ENCODE measurements at places on chromosomes 2 and 18.

- no peak for DNase-seq
These were observed 19.8 kb downstream of the PIKFYVE start for GRCh38 chr2:208285853-208286252.

GRCh38 chr2:45205985-45206384, 196.7 kb upstream of the SIX2 start:
- DNase-seq = no peak

DNA sequence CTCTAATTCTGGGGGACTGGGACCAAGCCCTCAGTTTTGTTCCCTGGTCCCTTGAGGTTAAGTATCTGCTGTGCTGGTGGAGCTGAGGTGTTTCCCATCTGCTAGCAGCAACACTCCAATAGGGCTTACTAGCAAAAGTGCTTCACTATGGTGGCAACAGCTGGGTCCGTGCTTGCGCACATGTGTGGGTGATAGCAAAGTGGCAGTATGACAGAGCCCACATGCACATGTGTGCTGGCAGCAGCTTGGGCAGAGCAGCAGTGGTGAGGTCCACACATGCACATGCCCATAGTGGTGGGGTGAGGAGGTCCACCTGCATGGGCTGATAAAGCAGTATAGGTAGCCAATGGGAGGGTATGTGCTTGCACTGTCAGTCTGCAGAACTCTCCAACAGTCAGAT, 1723.7 kb downstream of the SUCLG1 start:
- no peak for DNase-seq

- DNase-seq = no peak
These were observed 29.2 kb upstream of the POMC start for GRCh38 chr2:25197336-25198208.

DNA sequence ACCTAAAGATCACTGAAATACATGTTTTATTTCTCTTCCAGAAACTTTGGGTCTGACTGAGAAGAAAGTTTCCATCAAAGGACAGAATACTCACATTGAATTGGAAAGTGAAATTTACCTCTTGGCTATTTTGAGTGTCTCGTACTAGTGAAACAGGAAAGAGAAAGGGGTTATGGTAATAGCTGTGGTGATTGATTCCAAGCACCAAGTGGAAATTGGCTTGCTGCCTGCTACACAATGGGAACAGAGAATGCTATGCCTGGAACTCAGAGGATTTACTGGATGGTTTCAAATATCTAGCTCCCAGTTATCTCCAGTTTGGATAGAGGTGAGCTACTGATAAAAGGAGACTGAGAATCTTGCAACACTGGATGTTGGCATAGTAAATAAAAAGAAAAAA, 492.8 kb upstream of the FSIP2 start:
- no peak for DNase-seq

DNA sequence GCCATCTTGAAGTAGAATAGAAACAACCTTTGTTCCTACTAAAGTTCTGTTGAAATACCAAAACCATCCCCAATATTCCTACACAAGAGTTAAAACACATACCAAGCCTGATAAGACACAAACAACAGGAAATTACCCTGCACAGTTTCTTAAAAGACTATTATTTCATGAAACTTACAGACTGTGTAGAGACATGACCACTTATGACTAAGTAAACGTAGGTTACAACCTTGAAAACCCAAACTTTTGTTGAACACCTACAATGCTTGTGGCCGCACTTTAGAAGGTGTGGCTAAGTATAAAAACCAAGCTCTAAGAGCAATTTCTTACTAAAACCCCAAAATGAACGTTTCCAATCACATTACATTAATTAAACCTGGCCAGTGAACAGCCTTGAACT, 2.0 kb downstream of the SMAD2 start:
- DNase-seq = peak; percentile 52

- DNase-seq = no peak
These were observed 25.4 kb downstream of the NPAS2 start for GRCh38 chr2:100845141-100845991.

- DNase-seq = no peak
These were observed 81.7 kb downstream of the AGPS start for GRCh38 chr2:177474301-177474700.

DNA sequence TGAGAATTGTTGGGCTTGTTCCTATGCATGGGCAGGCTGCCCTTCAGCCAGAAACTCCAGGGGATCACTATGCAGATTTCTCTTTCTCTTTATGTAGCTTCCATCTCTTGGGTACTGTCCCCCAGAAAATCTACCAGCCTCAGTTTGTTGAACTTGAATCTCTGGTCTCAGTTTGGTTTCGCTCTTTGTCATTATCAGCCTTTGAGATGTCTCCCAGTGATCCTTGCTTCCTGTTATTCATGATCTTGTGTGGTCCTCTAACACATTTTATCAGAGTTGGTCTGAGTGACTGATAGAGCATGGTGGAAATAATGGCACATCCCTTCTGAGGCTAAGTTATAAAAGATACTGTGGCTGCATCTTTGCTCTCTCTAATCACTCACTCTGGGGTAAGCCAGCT, 7.8 kb downstream of the TMEM87B start:
- DNase-seq = peak; percentile 28

DNA sequence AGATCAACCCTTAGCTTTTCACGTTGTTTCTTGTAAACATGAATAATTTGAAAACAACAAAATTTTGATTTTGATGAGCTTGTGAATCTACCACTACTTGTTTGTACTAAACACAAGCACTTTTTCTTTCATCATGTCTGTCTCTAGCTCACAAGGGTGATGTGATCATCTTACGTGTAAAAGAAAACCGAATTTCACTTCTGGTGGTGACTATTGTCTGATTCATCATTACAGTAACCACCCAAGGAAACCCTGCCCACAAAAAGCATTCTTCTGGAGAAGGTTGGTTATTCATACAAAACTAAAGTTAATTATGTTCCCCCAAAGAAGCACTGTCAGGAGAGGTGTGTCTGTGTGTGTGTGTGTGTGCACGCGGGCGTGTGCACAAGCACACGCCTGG, 285.4 kb downstream of the ZNF516 start:
- DNase-seq = peak; percentile 4

GRCh38 chr18:1658908-1659566, 754.4 kb downstream of the ADCYAP1 start:
- DNase-seq = no peak

- DNase-seq = no peak
These were observed 187.1 kb downstream of the MYCN start for GRCh38 chr2:16127276-16127940.

DNA sequence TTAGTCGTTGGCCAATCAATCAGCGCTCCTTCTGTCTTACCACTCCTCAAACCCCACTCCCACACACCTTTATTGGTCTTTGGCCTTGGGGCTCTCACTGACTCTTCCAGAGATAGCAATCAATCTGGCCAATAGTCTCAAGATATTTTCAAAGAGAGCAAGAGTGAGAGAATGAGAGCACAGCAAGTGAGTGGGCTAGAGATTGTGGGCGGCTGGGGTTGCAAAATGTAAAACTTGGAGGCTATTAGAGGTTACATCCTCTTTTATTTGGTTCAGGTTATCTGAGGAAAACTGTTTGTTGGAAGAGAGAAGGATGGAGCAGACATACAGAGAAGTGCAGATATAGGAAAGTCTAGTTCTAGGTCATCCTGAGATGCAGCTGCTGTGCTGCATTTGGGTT, 32.8 kb downstream of the TACR1 start:
- DNase-seq = no peak

GRCh38 chr2:212940816-212941215, 210.6 kb downstream of the IKZF2 start:
- DNase-seq = no peak

DNA sequence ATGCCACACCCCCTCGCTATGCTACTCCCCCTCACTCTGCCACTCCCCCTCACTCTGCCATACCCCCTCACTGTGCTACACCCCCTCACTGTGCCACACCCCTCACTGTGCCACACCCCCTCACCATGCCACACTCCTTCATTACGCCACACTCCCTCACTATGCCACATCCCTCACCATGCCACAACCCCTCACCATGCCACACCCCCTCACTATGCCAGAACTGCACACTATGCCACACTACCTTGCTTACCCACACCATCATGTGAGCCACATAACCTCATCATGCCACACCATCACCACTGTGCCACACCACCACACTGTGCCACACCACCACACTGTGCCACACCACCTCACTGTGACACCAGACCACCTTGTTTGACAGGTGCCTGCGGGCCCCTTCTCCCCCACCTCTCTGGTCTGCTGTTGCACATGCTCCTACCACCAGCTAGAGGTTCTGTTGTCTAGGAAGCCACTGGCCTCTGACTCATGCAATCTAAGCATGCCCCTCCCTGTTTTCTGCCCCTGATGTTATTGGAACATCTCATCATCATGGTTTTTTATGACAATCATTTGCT, 22.0 kb downstream of the MARCHF4 start:
- DNase-seq = peak; percentile 17

- no peak for DNase-seq
These were observed 121.2 kb upstream of the CXCR4 start for GRCh38 chr2:136239079-136239685.

GRCh38 chr2:96579422-96579821, 42.9 kb downstream of the ARID5A start:
- DNase-seq = no peak

GRCh38 chr2:232622563-232622962, 10.8 kb upstream of the EFHD1 start:
- DNase-seq = no peak

- no peak for DNase-seq
These were observed 1.0 kb downstream of the PDCD1 start for GRCh38 chr2:241857572-241858121.

DNA sequence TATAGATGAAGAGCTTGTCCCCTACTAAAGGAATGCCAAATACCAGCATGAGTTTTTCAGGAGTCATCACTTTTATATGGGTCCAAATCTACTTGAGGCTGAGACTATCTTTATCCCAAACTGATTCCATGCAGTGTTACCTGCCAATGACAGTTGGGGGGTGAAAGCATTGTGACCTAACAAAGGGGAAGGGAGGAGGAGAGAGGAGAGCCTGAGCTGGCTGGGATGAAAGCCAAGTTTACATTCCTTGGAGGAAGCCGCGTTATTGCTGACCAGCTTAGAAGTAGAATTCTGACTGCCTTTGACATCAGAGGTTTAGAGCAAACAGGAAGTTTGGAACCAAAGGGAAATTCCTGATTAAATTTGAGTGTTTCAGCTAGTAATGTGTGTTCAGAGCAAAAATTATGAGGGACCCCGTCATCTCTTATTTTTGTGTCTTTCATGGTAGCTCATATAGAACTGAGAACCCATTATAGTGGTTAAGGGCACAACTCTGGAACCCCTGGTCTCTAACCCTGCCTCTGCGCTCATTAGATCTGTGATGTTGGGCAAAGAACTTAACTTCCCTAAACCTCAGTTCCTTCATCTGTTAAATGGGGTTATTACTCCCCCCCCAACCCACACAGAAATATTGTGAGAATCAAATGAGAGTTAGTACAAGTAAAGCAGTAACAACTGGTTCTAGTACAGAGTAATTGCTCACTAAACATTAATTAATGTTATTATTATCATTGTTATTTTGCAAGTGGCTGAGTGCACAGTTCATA, 199.3 kb upstream of the EPAS1 start:
- no peak for DNase-seq

DNA sequence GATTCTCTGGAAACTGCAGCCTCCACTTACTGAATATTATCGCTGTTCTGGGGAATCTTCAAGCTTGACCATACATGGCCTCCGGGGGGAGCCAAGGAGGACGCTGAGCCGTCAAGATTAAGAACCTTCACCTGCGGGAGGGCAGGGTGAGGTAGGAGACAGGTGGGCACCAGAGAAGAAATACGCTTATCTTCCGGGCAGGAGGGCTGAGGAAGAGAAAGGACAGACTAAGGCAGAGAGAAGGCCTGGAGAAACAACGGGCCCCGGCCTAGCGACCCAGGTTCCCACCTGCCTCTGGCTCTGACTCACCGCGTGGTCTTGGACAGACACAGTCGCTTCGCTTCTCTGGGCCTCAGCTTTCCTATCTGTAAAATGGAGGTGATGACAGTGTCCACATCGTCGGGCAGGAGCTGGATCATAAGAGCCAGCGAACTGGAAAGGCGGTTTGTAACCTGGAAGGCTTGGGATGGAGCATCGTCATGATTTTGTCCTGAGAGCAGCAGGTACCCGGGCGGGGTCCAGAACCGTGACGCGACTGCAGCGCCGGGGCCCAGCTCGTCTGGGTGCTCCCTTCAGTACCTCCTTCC, 659 bp downstream of the ZNF142 start:
- DNase-seq = peak; percentile 49

DNA sequence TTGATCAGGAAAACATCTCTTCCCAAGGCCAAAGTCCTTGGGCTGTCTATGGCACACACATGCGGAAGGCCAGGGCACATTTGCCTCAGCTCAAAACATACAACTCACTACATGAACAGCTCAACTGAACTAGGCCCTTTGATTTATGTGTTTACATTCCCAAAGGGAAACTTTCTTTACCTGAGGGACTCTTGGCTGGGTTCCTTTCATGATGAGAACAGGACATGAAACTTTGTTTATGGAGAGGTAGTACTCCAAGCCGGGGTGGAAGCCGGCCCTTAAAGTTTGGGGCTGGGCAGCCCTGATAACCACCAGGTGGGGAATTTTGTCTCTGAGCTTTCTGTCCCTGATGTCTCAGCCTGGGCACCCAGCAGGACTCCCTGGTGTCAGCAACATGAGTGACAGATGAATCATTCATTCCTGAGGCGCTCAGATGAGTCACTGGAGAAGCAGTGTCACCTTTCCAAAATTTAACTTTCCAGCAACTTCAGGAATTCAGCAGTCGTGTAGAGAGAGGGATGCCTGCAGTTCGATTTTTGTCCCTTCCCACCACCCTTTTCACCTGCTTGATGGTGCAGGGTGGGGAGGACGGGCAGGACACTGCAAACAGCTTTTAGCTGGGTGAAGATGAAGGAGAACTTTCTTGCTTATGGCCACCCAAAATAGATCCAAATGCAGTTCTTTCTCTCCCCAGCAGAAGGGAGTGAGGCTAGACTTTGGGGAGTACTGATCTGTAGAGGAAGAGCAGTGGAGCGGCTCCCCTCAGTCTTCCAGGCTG, 331.6 kb downstream of the DYSF start:
- DNase-seq = no peak

- DNase-seq = peak; percentile 36
These were observed 13.2 kb downstream of the CNNM4 start for GRCh38 chr2:96773922-96774321.

GRCh38 chr2:25672494-25673299, 680 bp downstream of the DTNB start:
- peak; percentile 63 for DNase-seq

DNA sequence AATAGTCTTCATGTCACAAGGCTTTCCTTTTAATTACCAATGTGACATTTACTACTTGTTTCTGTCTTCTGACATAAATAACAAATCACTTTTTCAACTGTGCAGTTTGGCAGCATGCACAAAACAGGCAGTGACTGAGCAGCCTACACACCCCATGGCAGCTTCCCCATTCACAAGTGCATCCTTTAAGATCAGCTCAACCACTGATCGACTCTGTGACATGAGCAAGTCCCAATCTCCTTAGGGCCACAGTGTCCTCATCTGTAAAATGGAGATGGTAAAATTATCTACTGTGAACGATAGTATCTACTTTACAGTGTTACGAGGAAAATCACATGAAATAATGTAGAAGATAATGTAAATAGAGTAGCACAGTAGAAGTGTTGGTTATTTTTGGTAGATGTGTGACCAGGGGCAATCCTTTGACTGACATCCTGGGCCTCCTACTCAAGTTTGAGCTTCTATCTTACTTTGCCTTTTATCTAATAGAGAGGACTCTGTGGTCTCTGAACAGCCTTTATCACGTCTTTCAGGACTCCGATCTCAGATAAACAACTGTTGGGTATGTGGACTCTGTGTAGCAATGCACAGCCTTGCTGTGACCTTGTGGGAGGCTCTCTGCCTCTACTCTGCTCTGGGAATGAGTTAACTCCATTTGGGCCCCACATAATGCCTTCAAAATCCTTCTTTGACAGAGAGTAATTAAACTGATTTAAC, 120.6 kb downstream of the PIGN start:
- DNase-seq = no peak

GRCh38 chr18:35038881-35039491, 2.2 kb upstream of the MAPRE2 start:
- DNase-seq = no peak
